NCI-H2171 treated with DMSO at 0.1 percent for 48 hours (cell line): ENCODE measurements at places on chromosomes 1 and 21.

- peak; percentile 79 for DNase-seq
These were observed 172.9 kb upstream of the ESRRG start for GRCh38 chr1:216896146-216896545.

GRCh38 chr1:204327359-204327758 lies 32.4 kb downstream of the PLEKHA6 start:
- DNase-seq, result peak; percentile 97

DNA sequence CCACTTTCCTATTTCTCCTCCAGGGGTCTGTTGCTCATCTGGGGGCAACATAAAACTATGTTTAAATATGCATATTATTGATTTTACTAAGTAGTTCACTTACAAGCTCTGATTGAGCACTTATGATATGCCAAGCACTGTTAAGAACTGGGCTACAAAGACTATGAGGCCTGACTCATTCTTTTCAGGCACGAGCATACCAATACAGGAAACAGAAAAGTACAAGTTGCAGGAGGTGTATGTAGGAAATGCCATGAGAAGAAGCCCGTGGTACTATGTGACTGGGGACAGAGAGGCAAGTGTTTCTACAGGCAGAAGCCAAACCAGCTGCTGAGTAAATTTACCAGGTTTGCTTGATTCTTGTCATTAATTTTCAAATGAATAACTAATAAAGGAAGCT lies 120.4 kb upstream of the PTGFR start:
- DNase-seq, result no peak

DNA sequence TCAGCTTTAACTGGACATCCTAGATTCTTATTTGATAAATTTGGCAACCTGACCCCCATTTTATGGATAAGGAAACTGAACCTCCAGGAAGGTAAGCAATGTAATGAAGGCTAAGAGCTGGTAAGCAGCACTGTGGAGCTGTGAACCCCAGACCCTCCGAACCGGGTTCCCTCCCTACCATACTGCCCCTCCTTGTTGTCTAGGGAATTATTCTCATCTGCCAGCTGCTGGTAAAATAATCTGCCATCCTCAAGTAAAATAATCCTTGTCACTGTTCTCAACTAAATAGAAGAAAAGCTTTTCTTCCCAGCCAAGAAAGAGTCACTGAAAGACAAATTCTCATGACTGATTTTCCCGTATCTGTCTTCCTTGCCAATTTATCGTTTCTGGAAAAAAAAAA lies 55.8 kb upstream of the PRDX6 start:
- peak; percentile 5 for DNase-seq

DNA sequence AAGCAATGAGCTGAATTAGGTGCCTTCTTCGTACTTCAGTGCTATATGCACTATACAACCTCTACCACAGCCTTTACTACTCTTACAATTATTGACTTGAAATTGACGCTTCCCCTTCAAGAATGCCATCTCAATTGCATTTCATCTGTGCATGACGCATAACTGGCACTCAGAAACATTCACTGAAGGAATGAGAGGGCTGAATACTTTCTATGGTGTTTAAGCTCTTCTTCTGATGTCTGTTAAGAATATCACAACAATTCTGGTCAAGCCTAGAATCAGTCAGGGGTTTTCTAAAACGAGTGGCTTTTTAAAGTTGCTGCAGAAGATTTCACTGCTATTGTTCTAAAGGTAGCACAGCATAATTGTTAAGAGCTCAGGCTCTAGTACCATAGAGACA lies 11.5 kb downstream of the DENND1B start:
- no peak for DNase-seq

DNA sequence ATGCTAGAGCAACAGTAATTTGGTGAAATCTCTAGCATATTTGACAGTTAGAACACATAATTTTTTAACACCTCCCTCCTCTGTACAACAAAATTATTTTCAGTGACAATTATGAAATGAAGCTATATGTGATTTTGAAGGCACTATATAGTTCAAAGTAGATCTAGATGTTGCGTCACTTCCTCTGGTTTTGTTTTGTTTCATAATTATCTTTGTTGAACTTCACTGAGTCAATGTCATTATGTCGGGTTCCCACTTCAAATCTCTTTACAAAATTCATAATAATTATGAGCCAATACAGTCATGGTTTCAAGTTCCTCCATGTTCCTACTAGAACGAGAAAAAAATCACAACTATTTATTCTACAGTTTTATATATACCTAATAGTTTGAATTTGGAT lies 254.8 kb upstream of the PLXNA2 start:
- DNase-seq, result no peak

GRCh38 chr1:212606395-212607205 lies 2.0 kb upstream of the ATF3 start:
- peak; percentile 35 for DNase-seq

- DNase-seq, result no peak
These were observed 34.7 kb downstream of the LRRC8D start for GRCh38 chr1:89855413-89856123.

DNA sequence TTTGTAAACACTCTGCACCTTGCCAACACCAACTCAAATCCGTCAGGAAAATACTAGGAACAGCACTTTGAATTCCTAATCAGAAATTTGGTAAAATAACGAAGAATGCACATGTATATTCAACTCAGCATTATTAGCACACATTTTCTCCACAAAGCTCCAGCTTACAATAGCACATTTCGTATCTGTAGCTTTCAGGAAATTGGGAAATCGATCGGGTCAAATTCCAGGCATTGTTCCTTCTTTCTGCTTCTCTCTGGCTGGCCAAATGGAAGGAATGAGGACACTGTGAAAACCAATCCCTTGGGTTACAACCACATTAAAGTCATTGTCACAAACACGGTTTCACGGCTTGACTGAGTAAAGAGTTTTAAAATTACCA lies 58.6 kb downstream of the NPHP4 start:
- DNase-seq, result no peak

DNA sequence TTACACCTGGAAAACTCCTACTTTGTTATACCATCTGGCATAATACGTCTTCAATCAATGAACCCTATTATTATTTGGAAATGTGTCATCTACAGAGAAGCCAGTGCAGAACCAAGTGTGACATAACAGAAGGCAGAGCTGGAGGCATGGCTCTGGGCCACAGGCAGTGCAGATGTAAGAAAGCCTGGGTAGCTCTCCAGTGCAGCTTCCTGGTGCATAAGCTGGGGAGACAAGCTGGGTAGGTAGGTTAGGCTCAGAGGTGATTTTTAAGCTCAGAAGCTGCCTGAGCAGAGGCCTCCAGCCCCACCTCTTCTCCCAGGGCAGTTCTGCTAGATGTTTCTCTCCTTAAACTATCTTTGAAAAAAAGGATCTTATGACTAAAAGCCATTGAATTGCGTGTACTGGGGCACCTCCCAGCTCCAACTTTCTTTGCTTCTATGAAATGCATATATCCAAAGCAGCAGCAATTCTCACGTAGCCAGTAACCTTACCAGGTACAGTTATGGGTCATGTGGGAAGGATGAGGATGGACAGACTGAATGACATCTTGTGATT lies 30.7 kb downstream of the AKNAD1 start:
- DNase-seq, result peak; percentile 88

GRCh38 chr1:62057230-62057629 lies 137.4 kb upstream of the L1TD1 start:
- DNase-seq, result no peak

GRCh38 chr1:229757226-229757625 lies 131.2 kb downstream of the URB2 start:
- DNase-seq, result no peak

DNA sequence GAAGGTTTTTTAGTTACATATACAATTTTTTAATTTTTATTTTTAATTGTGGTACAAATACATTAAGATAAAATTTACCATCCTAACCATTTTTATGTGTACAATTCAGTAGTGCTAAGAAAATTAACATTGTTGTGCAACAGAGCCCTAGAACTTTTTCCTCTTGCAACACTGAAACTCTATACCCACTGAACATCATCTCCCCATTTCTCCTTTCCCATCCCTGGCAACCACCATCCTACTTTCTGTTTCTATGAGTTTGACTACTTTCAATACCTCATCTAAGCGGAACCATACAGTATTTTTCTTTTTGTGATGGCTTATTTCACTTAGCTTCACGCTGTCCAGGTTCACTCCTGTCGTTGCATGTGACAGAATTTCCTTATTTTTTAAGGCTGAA lies 54.1 kb downstream of the PALMD start:
- no peak for DNase-seq
